ENCODE measurements at places on chromosomes 2 and 18.
A peak's percentile ranks its signal among the peaks of the same experiment; 100 is the strongest.

DNA sequence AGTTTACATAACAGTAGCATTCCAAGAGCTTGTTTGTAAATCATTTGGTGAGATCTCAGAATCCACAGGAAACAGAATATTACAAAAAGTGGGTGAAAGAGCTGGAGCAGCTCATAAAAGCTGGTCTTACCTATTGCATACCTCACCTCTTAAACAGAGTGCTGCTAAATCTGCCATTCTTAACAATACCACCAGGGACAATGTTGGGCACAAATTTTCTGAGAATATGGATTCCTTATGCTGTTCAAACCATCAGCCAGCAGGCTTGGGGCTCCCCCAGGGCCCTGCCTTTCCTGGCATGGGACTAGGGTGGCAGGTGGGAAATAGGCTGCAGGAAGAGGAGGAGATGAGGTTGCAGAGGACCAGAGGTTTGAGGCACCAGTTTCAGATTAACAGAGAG lies 55.6 kb downstream of the TGFA start:
- DNase-seq: no peak

DNA sequence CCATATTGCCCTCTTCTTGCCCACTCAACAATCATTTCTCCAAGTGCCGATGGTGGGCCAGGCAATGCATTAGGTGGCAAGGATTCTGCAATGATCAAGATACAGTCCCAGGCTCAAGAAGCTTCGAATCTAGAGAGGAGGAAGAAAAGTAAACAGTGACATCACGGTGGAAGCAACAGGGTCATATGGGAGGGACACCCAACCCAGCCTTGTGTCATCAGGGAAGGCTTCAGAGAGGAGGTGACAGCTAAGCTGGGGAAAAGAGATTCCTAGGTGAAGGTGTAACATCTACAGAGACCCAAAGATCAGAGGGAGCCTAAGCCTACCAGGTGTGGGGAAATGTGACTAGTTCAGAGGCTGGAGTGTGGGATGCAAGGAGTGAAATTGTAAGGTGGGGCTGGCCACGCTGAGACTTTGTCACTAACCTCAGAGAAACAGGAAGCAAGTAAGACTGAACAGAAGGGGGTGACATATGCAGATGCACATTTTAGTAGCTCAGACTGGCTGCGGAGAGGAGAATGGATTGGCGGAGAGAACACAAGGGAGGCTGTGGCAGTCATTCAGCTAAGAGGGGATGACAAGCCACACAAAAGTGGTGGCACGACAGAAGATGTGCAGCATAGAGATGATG lies 104.9 kb downstream of the ANKRD44 start:
- no peak for DNase-seq

- no peak for DNase-seq
Observed at GRCh38 chr2:10541775-10542432, 93.8 kb upstream of the ODC1 start.

- no peak for DNase-seq
Observed at GRCh38 chr2:61710711-61711110, 143.1 kb downstream of the FAM161A start.

GRCh38 chr18:75139226-75139911 lies 69.6 kb downstream of the PTGR3 start:
- DNase-seq: no peak

DNA sequence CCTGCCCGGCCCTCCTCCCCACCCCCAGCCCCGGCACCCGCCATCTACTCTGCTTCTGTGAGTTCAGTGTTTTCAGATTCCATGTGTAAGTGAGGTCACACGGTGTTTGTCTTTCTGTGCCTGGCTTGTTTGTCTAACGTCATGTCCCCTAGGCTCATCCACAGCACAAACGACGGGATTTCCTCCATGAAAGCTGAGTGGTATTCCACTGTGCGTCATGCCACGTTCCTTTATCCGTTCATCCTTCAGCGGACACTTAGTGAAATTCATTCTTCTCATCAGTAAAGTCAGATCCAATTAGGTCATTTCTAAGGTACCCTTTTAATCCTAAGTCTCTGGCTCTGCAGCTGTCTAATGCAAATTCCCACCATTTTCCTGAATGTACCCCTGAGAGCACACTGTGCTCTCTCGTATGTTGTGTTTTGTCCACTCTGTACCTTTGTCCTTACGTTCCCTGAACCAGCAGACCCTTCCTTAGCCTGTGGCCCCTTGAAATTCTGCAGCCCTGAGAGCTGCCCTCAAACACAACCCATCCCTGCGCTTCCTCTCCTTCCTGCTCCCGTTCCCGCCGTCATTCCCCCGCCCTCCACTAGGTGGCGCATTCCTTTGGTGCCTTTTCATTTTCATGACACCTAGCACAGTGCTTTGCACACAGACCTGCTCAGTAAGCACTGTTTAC lies 44.1 kb downstream of the TRAPPC12 start:
- DNase-seq: no peak

DNA sequence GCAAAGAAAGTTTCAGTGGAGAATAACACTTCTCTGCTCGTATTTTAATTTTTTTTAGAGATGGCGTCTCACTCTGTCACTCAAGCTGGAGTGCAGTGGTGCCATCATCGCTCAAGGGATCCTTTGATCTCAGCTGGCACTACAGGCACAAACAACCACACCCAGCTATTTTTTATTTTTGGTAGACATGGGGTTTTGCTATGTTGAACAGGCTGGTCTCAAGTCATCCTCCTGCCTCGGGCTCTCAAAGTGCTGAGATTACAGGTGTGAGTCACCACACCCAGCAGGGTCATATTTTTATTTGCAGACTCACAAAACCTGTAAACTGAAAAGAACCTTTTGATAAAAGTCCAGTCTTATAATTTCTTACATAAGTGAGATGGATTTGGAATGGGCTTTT lies 2.6 kb downstream of the TRAK2 start:
- no peak for DNase-seq

- no peak for DNase-seq
Observed at GRCh38 chr18:7333025-7333562, 102.2 kb downstream of the LRRC30 start.

DNA sequence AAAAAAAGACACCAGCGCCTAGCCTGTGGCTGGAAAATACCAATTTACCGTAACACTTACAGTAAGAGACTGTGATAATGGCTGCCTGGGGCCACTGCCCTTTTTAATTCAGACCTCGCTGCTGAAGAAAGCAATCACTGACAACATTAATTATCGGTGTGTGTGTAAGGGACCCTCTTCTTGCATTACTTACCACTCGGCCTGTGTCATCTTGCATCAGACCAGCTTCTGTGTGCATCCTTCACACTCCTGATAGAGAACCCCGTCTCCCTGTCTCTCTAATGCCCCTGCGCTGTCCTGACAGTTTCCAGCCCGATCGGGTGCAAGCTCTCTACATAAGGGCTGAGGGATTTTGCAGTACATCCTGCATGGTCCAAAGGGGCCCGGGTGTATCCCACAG lies 124.4 kb downstream of the ZNF516 start:
- DNase-seq: no peak

DNA sequence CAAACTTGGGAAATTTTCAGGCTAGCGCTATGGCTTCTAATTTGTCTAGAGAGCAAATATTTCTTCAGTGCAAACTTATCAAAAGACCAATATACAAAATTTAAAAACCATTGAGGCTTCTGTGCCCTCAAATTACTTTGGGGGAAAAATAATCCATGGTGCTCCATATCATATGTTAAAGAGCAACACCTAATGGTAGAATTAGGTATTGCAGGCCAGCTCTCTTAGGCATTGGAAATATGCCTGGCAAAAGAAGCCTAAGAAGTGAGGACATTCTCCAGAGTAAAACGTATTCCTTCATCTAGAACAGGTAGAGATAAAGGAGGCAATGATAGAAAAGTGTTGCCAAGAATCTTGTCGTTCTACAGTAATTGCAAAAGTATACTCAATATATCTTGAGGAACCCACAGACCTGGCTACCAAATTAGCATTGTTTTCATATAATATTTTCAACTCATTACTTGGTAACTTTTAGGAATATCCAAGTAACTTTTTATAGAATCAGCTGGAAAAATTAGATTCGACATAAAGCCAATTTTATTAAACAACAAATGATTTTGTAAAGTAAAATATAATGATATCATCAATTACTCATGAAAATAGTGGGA lies 401.1 kb downstream of the BCL11A start:
- DNase-seq: no peak

- DNase-seq: peak; percentile 30
Observed at GRCh38 chr2:183349091-183349490, 224.8 kb downstream of the NUP35 start.

All from hippocampal formation (tissue), 2 donors.